ENCODE measurements at places on chromosomes 1 and 21.

DNA sequence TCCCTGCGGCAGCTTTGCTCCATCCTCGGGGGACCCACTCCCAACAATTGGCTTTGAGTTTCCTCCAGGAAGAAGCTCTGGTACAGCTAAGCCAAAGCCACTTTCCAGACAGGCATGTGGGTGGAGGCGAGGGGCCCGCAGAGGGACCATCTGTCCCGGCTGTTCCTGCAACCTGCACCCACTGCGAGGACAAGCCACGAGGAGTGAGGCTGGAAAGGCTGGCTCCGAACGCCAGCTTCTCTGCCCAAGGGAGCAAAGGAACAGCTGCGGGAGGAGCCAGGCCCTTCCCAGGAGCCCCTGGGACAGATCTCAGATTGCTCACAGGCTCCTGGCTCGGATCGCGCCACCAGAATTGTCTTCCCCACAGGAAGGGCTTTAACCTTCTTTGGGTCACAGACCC is 28.3 kb upstream of the PEF1 start:
- DNase-seq = no peak

DNA sequence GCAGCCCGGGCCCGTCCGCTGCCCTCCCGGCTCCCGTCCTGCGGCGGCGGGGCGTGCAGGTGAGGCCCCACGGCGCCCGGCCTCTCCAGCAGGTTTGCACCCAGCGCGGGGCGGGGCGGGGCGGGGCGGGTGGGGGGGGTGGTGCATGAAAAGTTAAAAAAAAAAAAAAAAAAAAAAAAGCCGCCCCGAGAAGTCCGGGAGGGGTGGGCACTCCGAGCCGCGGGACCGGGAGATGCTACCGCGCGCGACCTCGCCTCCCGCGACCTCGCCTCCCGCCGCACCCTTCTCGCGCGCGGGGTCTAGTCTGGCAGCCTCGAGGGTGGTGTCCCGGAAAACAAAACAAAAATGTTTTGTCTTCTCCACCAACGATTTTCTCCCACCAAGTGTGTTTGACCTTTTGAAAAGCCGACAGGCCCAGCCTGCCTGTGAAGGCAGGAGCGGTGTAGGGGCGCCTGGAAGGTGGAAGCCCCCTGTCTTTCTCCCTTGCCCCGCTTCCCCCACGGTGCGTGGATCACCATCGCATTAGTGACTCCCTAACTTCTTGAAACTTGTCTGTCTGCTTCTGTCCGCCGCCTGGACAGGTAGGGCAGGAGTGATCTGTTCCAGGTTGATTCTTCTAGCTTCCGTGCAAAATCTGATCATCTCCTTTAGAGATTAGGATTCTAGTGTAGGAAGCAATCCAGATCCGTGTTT is 569 bp downstream of the RCAN3 start:
- no peak for DNase-seq

GRCh38 chr1:197441999-197442414 is 174.0 kb downstream of the CRB1 start:
- DNase-seq = no peak

GRCh38 chr1:60833173-60833572 is 249.2 kb upstream of the NFIA start:
- DNase-seq = no peak

DNA sequence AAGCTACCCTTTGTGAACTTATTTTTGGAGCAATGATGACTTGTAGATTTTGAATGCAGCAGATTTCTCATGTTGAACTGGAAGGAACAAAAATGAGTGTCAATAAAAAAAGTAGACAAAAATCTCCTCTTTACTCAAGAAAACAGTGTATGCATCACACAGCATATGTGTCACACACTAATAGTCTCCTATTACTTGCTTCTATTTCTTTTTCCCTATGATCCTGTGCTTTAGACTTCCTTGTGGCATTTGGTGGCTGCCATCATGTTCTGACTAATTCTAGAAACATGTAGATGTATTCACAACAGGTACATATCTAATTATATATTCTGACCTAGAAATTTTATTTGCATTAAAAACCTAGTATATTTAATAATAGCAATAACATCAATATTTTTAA is 14.3 kb downstream of the RC3H1 start:
- no peak for DNase-seq

- no peak for DNase-seq
These were observed 98.1 kb upstream of the ZNF678 start for GRCh38 chr1:227465256-227465655.

DNA sequence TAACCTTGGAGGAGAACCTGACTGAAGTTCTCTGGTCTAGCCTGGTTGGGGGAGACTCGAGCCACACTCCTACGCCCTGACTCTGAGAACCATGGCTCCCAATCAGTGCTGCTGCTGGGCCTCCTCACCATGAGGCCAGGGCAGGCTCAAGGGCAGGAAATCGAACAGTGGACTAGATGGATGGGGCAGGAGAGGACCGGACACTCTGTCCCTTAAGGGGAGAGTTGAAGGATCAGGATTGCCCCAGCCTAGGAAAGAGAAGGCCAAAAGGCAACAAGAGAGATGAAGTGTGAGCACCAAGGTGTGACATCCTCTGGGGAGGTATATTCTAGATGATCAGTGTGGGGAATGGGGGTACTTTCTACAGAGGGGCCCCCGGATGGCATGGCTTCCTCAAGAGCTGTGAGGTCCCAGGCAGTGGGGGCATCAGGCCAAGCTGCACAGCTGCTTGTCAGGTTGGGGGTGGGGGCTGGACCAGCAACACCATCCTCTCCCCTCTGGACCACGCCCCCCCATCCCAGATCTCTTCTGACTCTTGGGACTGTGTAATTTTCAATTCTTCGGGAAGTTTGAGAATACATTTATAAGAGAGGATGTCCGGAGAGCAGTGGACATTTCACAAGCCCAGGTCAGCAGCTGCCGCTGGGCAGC is 34.0 kb downstream of the MX1 start:
- no peak for DNase-seq

- no peak for DNase-seq
These were observed 57.5 kb upstream of the PRKACB start for GRCh38 chr1:84086616-84087015.

DNA sequence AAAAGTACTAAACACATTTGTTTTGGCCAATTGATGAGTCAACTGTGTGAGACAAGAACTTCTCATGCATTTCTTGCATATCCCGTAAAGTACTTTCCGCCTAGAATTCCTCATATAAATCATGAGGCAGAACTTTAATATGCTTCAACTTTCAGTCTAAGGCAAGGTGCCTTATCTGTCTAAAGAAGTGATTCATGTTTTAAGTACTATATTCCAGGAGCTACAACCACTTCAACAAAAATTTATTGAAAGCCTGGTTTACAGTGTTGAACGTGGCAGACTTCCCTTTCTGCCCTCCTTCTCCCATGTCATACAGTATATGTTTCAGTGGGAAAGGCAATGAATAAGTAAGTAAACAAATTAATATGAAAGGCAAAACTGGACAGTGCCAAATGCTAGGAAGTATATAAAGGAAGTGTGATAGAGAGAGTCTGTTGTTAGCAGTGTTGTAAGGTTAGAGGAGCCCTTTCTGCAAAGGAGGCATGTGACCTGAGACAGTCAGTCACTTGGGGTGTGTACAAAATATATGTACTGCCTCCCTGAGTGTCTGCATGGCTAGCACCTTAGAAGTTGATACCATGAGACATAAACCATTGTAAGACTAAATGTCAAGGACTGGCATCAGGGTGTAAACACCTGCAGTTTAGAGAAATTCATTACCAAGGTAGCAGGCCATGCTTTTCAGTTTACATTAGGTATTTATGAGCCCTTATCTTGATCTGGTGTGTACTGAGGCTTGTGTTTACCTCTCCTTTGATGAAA is 362.2 kb downstream of the SRGAP2C start:
- DNase-seq = no peak

DNA sequence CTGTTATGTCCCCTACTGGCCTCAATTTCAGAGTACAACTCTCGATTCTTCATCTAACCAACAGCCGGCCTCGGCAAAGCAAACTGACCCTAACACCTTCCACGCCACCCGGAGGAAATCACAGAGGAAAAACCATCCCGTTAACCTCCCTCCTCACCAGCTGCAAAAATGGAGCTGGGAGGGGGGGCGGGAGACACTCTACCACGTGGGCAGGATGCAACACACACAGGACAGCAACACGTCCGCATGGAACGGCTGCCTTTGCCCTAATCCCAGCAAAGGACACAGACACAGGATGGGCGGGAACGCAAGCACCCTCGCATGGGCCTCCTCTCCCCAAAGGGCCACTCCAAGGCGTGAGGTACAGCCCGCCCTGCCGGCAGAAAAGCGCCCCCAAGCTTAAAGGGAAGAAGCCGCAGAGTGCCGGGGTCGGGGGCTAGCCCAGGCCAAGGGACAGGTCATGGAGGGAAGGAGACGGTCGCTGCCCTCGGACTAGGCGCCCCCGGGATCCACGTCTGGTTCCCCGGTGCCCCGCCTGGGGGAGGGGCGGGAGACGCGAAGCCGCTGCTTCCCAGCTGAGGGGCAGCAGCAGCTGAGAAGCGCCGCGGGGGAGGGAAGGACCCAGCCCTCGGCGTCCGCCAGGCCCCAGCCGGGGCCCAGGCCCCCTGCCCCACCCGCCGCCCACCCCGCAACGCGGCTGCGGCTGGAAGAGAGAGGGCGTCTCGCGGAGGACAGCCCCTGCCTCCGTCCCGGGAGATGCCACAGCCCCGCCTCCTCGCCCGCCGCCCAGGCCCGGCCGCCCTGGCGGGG is 590 bp downstream of the FOXJ3 start:
- DNase-seq = peak; percentile 65

GRCh38 chr1:54001591-54001990 is 16.4 kb downstream of the LDLRAD1 start:
- no peak for DNase-seq

DNA sequence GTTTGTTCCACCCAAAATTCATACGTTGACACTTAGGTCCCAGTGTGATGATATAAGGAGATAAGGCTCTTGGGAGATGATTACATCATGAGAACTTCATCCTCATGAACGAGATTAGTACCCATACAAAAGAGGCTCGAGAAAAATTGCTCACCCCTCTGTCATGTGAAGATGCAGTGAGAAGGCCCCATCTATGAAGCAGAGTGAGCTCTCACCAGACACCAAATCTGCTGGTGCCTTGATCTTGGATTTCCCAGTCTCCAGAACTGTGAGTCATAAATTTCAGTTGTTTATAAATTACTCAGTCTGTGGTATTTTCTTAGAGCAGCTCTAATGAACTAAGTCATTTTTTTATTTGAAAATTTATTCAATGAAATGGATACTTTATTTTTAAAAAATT is 42.6 kb upstream of the USP25 start:
- no peak for DNase-seq

DNA sequence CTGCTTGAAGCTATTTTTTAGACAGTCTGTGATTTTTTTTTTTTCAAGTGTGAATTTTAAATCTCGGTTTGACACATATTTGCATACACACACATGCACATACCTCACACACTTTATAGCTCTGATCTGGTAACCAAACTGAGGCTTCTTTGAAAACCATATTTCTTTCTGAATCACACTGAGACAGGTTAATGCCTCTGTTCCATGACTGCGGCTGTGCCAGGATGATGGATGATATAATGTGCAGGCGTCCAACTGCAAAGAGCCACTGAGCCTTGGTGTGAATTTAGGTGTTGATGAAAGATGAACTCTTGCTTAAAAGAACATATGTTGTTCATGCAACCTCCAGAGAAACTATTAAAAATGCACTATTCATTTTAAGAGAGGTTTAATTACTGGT is 504.0 kb upstream of the OLFM3 start:
- no peak for DNase-seq

GRCh38 chr1:241992734-241993133 is 6.2 kb downstream of the MAP1LC3C start:
- no peak for DNase-seq

Data from putamen (tissue), 1 donor.